ENCODE measurements at places on chromosomes 5 and 9.

GRCh38 chr5:106113922-106114321, 1556.8 kb downstream of the EFNA5 start:
- no peak for DNase-seq

- DNase-seq, result no peak
Measured at GRCh38 chr9:122060481-122060880, 32.6 kb downstream of the TTLL11 start.

GRCh38 chr5:71586052-71586940, 844 bp upstream of the MCCC2 start:
- peak; percentile 16 for DNase-seq

- no peak for DNase-seq
Measured at GRCh38 chr9:127700594-127701255, 6.1 kb upstream of the CFAP157 start.

- DNase-seq, result no peak
Measured at GRCh38 chr9:134325096-134325812, 1.0 kb upstream of the RXRA start.

GRCh38 chr5:79263290-79263689, 27.4 kb downstream of the JMY start:
- DNase-seq, result no peak

DNA sequence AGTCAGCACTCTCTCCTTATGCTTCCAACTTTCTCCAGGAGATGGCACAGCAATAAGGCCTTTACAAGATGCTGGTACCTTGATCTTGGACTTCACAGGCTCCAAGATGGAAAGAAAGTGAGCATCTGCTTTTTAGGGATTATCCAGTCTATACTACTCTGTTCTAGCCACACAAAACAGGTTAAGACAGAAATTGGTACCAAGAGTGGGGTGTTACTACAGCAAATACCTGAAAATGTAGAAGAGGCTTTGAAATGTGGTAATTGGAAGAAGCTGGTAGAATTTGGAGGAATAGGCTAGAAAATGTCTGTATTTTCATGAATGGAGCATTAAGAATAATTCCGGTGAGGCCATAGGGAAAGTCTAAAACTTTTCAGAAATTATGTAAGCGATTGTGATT, 484.8 kb upstream of the GRIA1 start:
- no peak for DNase-seq

DNA sequence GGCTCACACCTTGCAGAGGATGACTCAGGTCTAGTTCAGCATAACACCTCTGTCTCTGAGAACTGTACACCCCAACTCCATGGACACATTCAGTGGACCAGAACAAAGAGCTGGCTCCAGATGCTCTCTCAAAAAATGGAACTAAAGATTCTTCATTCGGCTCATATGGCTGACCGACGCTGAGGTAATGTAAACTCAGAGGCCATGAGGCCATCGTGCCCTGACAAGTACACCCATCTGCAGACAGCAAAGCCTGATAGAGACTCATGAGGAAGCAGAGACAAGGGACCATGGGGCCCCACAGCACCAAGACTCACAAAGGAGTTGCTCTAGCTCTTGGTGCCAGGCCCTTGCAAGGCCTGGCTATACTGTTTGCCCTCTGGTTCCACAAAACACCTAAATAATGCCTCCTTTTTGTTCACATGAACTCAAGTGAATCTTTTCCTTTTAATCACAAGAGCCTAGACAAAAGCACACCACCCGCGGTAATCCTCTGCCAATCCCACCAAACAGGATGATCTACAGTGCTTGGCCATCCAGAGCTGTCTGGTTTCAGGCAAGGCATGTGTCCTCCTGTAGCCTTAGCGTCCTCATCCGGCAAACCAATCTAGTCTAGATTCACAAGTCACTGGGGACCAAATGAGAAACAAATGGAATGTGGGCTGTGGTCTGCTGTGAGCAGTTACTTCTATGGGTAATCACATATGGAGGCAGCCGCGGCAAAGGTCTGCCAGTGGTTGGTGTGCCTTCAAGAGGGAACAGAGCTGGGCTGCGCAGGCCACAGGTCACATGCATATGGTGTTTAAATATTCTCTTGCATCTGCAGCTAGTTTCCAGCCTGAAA, 22.7 kb downstream of the MED27 start:
- DNase-seq, result no peak

GRCh38 chr5:93476251-93476742, 104.7 kb downstream of the NR2F1-AS1 start:
- DNase-seq, result peak; percentile 26

GRCh38 chr5:177471610-177472356, 1.7 kb downstream of the DBN1 start:
- no peak for DNase-seq

GRCh38 chr9:86942281-86943200, 4.8 kb downstream of the GAS1 start:
- DNase-seq, result peak; percentile 77

DNA sequence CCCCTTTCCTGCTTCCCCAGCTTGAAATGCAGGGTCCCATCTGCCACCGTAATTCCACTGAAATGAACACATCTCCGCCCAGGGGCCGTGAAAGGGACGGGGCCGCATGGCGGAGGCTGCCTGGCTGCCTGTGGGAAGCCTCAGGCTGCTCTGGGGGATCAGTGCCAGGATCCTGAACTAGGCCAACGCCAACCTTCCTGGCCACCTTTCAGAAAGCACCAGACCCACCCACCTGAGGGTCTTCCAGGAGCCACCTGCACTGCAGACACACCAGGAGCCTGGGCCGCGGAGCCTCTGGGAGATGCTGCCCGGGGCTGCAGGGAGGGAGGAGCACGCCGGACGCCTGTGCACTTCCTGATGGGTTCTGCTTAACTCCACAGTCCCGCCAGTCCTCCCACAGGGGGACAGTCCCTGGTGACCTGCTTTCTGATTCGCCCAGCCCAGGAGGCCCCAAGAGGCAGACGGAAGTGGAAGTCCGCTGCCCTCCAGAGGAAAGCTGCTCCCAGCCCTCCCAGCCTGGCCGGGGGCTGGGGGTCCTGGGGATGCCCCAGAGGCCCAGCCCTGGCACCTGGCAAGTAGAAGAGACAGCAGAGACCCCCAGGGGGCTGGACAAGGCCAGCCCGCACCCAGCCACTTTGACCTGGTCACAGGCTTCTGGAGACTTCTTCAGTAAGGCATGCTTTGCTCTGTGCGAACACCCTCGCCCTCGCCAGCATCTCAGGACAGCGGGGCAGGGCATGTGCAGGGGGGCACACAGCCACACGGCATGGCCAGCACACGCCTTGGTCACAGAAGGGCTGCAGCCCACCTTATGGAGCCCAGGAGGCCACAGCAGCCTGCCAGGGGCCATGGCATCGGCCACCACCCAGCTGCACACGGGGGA, at the start of gene CARD9:
Gene CARD9, minus strand, starts transcription at position 370 of the 883 bp plus-strand sequence. CDS start 1,591 bp downstream, outside the sequence.
- no peak for DNase-seq

DNA sequence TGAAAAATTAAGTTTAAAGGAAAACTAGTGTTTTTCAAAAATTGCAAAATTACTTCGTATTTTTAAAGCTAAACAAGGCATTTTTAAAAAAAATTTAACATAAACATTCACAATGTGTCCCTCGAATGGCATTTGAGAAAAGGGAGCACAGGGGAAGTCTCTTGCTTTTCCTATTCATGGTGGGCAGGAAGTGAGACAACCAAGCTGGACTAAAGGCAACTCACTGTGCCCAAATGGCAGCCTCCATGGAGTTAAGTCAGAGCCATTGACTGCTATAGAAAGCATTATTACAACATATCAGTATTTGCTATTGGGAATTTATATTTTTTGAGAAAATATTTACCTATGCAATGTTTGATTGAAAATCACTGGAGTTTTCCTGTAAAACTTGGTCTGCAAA, 8.3 kb downstream of the HNRNPH1 start:
- DNase-seq, result no peak

GRCh38 chr9:68852941-68853340, 147.9 kb downstream of the PIP5K1B start:
- no peak for DNase-seq

GRCh38 chr5:111942661-111943401, 185.8 kb upstream of the NREP start:
- DNase-seq, result no peak

DNA sequence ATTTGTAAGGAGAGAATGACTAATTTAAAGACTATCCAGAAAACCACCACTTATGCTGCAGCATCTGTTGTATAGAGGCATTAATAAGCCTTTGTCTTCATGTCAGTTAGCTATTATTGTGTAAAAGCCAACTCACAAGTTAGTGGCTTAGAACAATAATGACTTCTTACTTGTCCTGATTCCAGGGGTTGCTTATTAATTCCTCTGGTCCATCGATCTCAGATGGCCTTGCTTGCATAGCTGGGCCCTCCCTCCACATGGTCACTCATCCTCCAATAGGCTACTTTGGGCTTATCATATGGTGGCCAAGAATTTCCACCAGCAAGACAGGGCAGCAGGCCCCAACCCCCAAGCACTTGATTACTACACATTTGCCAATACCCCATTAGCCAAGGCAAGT, 44.5 kb upstream of the STK32A start:
- DNase-seq, result no peak

DNA sequence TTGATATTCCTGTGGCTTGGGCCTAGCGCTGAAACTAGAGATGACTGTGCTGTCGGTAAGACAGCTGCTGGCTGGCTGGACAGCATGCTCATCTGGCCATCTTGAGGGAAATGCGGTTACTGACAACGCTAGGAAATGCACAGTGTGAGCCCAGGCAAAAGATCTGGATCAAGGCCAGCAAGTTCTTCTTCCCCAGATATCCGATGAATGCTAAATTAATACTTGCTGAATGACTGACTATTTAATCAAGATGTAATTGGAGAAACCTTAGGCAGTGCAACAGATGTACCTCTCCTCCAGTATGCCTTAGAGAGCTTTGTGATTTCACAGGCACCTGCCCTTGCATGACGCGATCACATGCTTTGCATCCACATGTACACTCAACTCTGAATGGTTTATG, 659.1 kb downstream of the EFNA5 start:
- DNase-seq, result no peak

DNA sequence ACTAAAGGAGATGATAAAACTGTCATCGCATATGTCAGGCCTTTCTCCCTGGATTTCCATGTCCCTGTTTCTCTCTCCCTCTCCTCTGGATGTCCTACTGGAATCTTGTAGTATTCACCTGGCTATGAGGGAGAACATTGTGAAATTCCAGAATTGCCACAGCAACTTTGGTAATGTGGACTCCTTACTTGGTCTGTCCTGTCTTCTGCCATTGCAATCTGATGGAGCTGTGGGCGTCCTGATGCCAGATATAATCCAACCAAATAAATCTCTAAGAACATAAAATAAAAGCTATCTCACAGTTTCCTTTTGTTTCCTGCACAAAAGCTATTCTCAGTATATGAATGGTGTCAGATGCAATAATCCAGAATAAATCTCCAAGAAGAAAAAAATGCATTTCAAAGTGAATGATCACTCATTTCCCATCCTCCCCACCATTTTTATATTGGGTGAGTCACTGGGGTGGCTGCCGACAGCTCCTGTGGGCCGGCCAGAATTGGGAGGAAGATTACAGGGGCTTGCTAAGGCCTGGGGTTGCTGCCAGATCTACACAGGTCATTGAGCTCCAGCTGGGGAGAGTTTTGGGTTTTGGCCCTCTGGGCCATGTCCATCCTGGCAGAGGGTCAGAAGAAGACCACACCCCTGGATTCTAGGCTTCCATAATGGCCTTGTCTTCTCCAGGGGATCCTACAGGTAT, 160.7 kb upstream of the PITX1 start:
- peak; percentile 39 for DNase-seq
